EL (cell line): ENCODE measurements at places on chromosomes 13 and 19.

DNA sequence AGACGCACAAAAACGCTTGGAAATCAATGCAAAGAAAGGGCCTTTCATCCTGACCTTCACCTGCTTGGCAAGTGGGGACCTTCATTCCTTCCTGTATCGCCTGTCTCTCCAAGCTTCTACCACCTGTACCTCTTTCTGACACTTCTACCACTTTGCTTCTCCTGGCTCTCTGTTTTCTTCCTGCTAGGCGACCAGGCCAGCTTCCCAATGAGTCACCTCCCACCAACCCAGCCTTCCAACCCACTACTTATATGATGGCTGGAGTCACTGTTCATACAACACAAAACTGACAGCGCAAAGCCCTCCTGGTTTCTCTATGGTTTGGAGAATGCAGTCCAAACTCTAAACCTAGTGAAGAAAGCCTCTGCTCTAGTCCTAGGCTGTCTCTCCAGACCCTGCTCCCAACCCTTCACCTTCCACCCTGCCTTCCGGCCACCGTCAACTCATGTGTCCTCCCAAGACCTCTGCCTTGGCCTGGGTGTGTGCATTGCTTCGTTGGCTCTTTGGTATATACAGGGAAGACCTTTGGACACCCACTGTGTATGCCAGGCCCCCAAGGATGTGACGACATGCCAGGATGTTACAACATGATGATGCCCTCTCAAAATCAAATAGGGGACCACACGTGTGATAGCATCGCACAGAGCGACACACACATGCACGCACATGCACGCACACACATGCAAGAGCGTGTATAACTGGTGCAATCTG, 148.5 kb downstream of the STK24 start:
- DNase-seq: no peak

- peak; percentile 79 for DNase-seq
Observed at GRCh38 chr19:18300930-18301717, 19.7 kb upstream of the JUND start.

- peak; percentile 28 for DNase-seq
Observed at GRCh38 chr19:19106056-19106551, 32.2 kb downstream of the TMEM161A start.

DNA sequence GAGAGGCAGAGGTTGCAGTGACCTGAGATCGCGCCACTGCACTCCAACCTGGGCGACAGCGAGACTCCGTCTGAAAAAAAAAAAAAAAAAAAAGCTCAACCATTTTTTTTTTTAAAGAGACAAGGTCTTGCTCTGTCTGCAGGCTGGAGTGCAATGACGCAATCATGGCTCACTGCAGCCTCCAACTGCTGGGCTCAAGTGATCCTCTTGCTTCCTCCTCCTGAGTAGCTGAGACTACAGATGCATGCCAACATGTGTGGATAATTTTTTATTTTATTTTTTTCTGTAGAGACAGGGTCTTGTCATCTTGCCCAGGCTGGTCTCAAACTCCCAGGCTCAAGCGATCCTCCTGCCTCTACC, 10.3 kb downstream of the EHD2 start:
- DNase-seq: peak; percentile 90

GRCh38 chr13:28553971-28554370, 59.0 kb upstream of the FLT1 start:
- no peak for DNase-seq

- peak; percentile 99 for DNase-seq
Observed at GRCh38 chr19:9945319-9945966, 9.1 kb upstream of the OLFM2 start.

- DNase-seq: no peak
Observed at GRCh38 chr19:3094601-3095440, 659 bp downstream of the GNA11 start.

DNA sequence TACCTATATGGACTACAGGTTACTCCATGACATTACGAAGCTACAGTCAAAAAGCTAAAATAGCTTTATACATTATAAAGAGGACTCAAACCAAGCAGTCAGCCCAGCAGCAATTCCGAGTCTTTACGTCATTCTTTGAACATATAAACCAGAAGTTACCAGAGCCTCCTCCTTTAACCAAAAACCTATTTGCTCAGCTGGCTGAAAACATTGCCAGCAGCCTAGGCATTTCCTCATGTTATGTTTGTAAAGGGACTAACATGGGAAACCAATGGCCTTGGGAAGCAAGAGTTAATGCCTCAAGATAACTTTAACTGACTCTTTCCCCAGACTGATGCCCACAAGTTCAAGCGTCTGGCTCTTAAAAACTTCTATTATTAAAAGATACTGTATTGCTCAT, 104.1 kb upstream of the ZNF492 start:
- no peak for DNase-seq

GRCh38 chr19:12623361-12624031, 12.8 kb downstream of the ZNF791 start:
- DNase-seq: peak; percentile 29

DNA sequence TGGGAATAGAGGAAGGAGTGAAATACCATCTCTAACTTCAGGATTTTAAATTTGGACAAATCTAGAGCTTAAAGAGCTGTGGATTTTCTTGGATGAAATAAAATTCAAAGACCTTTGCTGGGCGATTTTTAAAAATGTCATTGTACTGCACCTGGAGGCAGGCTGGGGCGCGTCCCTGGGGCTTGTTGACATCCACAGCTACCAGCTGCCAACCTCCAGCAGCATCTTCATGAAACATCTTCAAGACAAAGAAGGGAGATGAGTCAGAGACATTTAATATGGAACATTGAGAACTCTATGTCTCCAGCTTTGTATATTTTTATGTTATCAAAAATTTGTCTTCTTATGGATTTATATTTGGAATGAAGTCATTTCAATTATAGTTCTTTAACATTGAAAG, 132.5 kb downstream of the NALCN start:
- DNase-seq: no peak

DNA sequence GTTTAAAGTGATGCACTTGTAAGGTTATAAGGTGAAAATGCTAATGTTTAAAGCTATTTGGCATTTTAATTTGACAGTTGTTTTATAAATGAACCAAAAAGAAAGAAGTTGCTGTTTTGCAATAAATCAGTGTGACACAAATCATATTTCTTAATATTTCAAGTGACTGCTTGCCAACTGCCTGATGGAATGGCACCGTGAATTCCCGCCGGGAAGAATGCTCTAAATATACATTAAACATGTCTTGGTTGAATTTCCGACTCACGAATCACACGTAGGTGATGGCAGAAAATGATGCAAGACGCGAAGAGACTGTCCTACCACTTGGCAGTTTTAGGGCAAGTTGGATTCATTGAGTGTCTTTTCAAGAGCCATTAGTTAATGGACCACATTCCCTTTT, 3.1 kb upstream of the GJB2 start:
- no peak for DNase-seq

DNA sequence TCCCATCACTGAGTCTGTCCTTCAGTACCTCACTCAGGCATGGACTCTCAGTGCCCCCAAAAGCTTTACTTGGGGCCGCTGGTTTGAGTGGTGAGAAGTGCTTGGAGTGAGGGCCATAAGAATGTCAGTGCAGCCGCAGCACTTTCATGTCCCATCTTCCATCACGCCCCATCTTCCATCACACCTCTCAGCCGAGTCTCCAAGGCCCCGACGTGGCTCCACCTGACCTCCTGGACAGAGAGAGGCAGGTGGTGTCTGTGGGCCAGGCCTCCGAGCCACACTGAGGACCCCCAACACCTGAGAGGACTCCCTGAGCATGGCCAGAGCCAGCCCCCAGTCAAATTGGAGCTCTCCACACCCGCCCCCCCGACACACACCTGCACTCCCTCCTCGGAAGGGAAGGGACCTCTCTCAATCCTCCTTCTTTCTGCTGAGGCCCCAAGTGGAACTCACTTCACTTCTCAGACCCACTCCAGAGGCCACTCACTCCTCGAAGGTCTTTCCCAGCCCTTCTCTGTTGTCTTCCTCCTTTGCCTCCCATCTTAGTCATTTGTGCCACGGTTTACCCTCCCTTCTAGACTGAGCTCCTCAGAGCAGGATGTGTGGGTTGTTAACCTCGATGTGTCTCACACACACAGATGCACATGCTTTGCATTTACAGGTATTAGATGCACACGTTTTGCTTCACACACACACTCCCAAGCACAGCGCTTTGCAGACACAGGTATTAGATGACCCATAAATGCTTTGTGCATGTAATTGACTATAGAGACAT, 65.7 kb upstream of the ATP12A start:
- no peak for DNase-seq

- no peak for DNase-seq
Observed at GRCh38 chr19:8057545-8058270, 5.1 kb downstream of the CCL25 start.

- DNase-seq: no peak
Observed at GRCh38 chr13:109000207-109000606, 370.8 kb downstream of the MYO16 start.

DNA sequence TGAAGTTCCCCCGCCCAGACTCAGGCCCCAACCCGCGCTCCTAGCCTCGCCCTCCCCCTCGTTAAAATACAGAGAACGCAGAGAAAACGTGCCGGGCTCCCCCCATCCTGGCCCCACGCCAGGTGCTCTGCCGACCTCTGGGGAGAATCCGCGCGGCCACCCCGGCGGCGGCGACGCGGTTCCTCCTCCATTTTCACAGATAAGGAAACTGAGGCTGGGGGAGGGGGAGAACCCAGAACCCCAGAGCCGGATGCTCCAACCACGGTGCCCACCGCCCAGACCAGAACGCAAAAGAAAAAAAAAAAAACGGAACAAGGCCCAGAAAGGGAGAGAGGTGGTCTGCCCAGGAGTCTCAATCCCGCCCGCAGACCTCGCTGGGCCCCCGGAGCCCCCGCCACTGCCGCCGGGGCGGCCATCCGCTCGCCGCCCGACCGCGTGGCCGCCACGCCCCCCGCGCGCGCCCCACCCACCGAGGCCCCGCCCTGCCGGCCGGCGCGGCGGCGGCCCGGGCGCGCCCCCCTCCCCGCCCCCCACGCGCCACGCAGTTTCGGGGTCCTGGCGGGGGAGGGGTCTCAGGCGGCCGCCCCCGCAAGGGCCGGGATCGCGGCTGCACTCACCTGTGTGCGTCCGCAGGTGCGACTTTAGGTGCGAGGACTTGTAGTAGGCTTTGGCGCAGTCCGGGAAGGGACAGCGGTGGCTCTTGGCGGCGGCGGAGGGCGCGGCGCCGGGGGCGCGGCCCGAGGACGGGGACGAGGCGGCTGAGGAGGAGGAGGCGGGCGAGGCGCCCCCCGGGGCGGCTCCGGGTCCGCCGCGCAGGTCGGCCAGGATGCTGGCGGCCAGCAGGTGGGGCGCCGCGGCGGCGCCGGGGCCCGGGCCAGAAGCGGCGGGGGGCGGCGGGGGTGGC, 703 bp downstream of the KLF16 start:
- peak; percentile 42 for DNase-seq

GRCh38 chr13:103866048-103866447, 799.8 kb upstream of the SLC10A2 start:
- DNase-seq: no peak

DNA sequence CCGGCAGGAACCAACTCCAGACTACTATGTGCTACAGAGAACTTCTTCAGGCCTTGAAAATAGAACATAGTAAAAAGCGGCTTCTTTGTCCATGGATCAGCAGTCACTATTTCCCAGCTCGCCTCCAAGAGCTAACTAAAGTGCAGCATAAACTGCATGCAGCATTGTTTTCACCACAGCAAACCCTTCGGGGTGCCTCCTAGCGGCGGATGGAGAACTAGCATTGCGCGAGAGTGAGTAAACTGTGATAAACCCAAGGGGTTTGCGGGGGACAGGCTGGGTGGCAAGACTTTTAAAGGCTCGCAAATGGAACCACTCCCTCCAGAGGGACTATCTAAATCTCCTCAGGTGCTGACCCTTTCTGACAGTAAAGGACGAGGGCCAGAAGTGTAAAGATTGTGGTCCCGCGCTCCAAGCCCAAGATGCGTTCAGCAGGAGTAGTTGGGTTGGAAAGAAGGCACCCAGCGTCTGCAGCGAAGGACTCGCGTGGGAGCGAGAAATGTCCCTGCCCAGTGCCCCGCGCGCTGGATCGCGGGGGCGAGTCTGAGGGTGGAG, 21.5 kb upstream of the SGCG start:
- peak; percentile 34 for DNase-seq

DNA sequence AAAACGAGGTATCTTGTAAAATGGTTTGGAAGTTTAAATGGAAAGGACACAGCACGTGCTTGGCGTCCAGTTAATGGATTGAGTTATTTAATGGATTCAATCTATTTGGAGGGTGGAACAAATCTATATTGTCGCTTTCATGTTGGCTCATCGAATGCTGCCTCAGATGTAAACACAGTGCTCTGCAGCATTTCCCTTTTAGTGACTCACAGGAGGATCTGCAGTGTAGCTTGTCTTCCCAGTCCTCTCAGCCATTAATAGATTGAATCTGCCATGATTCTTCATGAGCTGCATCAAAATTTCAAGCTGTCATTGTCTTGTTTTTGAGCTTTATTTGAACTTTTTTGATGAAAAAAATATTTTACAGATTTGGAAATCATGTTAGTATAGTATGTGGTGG, 44.7 kb downstream of the DHRS12 start:
- DNase-seq: peak; percentile 37

GRCh38 chr19:13079542-13079986, 23.1 kb downstream of the LYL1 start:
- no peak for DNase-seq

- DNase-seq: no peak
Observed at GRCh38 chr13:41459432-41460073, 2.2 kb downstream of the RGCC start.

DNA sequence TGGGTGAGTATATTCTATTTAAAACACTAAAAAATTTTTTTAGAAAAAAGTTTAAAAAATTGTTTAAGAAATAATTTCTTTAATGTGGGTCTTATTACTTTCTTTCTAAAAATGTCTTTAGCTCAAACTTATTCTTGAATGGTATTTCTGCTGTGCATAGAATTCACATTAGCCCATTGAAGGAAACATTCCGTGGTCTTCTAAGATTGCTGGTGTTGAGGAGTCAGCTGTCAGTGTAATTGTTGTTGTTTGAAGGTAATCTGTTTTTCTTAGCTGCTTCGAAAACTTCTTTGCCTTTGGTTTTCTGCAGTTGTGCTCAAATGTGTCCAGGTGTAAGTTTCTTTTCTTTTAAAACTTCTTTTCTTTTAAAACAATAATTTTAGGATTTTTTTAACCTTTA, 85.4 kb upstream of the KLF12 start:
- peak; percentile 50 for DNase-seq

GRCh38 chr13:52845334-52845761, 3.1 kb downstream of the PCDH8 start:
- DNase-seq: no peak

DNA sequence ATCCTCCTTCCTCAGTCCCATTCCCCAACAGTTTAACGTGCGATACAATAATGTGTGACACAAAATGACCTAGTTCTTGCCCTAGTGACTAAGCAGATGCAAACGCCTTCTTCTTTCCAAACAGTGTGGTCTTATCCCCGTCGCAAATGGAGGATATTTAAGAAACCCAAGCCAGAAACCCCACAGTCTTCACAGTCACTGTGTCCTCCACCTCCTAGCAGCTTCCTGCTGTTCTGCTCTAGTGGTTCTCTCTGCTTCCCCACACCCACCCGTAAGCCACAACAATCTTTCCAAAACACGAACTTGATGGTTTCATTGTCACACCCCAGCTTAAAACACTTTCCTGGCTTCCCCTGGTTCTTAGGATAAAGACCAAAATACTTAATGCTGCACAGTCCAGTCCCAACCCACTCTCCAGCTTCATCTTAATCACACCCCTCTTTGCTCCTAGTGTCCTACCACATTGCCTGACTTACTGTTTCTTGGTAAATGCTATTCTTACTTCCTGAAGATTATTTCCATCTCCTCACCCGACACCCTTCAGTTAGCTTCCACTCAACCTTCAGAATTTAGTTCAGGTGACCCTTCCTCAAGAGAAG, 32.3 kb downstream of the ITM2B start:
- DNase-seq: no peak
